ENCODE measurements at places on chromosomes 6 and 20.

- DNase-seq = no peak
These were observed 50.7 kb downstream of the NOX3 start for GRCh38 chr6:155404937-155405336.

DNA sequence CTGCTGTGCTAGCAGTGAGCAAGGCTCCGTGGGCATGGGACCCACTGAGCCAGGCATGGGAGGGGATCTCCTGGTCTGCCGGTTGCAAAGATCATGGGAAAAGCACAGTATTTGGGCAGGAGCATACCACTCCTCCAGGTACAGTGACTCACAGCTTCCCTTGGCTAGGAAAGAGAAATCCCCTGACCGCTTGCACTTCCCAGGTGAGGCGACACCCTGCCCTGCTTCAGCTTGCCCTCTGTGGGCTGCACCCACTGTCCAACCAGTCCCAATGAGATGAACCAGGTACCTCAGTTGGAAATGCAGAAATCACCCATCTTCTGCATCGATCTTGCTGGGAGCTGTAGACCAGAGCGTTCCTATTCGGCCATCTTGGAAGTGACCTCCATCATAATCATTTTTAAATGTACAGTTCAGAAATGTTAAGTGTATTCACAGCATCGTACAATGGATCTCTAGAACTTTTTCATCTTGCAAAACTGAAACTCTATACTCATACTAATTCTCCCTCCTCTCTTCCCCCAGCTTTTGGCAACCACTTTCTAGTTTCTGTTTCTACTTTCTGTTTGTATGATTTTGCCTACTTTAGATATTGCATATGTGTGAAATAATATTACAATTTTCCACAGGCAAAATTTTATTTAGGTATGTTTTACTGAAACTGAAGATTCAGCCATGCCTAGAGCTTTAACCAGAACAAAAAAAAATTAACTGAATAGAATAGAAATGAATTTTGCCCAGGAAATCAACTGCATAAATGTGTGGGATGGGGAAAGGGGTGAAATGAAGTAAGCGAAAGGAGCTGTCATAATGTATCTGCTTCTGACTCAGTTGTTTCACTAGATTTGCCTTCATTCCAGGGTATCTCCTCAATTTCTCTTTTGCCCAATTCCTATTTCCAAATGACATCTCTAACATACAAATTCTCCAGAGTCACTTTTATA lies 100.0 kb downstream of the RWDD2A start:
- DNase-seq = no peak

- no peak for DNase-seq
These were observed 28.9 kb downstream of the CNKSR3 start for GRCh38 chr6:154481521-154482013.

- DNase-seq = no peak
These were observed 3.9 kb downstream of the SYNJ2 start for GRCh38 chr6:157985378-157986155.

DNA sequence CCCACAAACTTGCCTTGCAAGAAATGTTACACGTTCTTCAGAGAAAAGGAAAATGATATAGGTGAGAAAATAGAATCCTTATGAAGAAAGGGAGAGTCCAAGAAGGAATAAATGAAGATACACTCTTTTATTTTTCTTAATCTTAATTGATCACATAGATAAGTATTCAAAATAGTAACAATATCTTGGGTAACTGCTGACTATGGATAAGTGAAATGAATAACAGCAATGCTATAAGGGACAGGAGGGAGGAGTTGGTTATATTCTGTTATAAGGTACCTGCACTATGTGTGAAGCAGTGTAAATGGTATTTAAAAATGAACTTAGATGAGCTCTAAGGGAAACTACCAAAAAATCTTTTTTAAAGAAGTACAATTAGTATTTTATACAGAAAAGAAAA lies 38.3 kb downstream of the RANBP9 start:
- no peak for DNase-seq

GRCh38 chr20:1952737-1953530 lies 40.9 kb downstream of the PDYN start:
- no peak for DNase-seq

- DNase-seq = no peak
These were observed 196.5 kb downstream of the ARHGAP18 start for GRCh38 chr6:129513471-129513870.

- DNase-seq = no peak
These were observed 119.8 kb downstream of the HUS1B start for GRCh38 chr6:537114-537513.

GRCh38 chr20:53929974-53930650 lies 140.3 kb downstream of the BCAS1 start:
- no peak for DNase-seq

GRCh38 chr6:107132330-107132954 lies 17.1 kb upstream of the BEND3 start:
- DNase-seq = no peak

DNA sequence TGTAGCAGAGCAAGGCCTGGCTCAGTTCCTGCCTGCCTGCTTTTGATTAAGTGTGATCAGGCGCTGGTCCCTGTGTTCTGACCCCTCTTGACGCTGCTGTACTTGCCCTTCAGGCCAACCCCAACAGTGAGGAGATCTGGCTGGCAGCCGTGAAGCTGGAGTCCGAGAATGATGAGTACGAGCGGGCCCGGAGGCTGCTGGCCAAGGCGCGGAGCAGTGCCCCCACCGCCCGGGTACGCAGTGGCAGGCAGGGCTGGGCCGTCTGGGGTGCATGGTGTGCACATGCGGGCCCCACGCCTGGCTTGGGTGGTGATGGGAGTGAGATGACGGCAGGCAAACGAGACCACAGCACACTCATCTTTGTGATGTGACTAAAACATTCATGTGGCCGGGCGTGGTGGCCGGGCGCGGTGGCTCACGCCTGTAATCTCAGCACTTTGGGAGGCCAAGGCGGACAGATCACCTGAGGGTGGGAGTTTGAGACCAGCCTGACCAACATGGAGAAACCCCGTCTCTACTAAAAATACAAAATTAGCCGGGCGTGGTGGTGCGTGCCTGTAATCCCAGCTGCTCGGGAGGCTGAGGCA lies 10.1 kb upstream of the C20orf204 start:
- DNase-seq = no peak

DNA sequence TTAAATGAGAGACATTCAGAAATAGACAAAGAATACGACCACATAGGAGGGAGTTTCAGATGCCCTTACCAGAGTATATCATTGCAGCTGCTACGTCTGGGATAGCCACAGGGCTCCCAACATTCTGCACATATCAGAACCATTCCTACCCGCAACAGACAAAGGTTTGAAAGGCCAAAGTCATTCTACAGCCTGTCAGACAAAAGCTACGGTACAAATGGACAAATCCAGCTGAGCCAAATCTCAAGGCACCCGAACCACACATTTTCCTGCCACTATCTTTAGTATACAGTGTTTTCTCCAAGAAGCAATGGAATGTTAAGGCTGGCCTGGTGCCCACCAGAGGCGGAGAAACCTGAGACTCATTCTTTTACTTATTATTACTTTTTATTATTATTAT lies 30.5 kb upstream of the LYRM2 start:
- peak; percentile 70 for DNase-seq

GRCh38 chr20:40309731-40310130 lies 379.3 kb downstream of the MAFB start:
- no peak for DNase-seq

GRCh38 chr6:17501982-17502704 lies 98.0 kb upstream of the FAM8A1 start:
- DNase-seq = no peak

- DNase-seq = no peak
These were observed 62.0 kb upstream of the SMIM29 start for GRCh38 chr6:34310817-34311216.

DNA sequence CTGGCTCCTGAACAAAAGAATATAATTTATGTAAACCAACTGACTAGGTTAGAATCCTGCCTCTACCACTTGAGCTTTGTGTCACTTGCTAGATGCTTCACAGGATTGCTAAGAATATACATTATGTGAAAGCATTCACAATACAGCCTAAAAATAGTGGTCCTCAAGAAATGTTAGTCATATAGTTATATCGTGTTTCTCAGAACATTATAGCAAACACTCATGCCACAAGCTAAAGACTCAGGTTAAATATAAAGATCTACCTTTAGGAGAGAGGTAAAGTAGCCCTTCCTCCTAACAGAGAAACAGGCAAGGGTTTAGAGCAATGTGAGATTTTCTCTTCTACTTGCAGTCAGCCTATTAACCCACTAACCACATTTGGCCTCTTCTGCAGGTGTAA lies 17.8 kb upstream of the ALDH8A1 start:
- no peak for DNase-seq

GRCh38 chr6:164942271-164942670 lies 367.1 kb downstream of the C6orf118 start:
- no peak for DNase-seq

GRCh38 chr6:11368760-11369159 lies 136.3 kb upstream of the NEDD9 start:
- no peak for DNase-seq

- DNase-seq = peak; percentile 6
These were observed 931 bp downstream of the UFL1 start for GRCh38 chr6:96522465-96523009.

- DNase-seq = peak; percentile 48
These were observed 79.8 kb upstream of the CHD6 start for GRCh38 chr20:41697861-41698559.

DNA sequence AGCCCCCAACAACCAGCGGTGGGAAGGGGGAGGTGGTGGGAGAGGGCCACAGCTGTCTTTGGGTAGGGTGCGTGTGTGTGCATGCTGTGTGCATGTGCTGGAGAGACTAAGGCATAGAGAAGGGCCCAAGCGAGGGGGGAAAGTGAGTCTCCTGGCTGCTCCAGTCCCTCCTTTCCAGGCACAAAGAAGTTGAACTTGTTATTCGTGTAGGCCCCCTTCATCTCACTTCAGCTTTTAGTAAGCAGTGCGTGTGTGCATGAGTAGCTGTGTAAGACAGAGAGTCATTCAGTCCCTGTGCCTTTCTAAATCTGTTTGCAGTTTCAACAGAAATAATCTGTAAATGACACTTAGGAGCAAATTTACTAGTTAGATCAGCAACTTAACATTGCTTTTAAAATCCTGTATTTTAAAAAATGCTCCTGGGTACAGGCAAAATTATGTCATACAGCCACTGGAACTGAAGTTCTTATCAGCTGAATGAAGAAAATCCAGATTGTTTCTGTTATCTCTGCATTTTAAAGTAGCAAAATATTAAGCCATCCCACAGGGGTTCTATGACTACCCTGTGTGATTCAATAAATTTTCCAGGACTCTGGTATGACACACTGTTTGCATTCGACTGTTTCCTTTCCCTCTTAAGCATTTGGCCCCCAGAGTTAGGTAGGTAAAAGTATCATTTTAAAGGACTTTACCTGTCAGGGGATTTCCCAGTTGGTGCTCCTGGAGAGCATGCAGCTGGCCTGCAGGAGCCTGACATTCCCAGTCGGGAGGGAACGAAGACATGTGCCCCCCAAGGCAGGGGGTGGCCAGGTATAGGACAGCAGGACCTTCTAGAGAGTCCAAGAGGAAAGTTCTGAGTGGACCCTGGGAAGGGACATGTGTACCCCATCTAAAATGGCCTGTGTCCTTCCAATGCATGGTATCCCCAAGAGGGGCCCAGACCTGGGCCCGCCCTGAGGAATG lies 39.0 kb downstream of the MTRES1 start:
- DNase-seq = no peak

DNA sequence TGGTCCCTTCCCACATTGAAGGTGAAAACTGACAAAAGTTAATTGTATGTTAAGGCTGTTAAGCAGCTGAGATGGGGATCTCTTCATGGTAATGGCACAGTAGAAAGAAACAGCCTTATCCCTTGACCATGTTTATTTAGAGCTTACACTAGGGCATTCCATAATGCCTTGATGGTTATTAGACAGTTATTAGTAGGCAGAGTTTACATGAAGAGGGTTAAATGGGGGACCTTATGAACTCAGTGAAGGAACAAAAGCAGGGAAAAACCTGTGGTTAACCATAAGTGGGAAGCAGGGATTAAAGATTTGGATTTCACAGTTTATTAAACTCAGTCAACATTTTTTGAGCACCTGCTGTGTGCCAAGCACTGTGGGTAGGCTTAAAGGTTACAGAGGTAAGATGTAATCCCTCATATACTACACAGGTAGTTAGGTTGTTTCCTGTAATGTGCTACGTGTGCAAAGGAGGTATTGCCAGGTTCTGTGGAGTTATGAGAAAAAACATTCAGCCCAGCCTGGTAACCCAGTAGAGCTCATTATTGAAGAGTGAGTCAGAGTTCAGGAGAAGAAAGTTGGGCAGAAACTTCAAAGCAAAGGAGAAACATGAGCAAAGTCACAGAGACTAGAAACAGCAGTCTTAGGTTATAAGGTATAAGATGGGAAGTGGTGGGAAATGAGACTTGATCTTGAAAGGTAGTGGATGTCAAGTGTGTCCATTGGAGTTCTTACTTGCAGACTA lies 32.3 kb upstream of the GNRH2 start:
- DNase-seq = peak; percentile 38

GRCh38 chr6:10696655-10697054 lies 1.9 kb downstream of the PAK1IP1 start:
- no peak for DNase-seq

DNA sequence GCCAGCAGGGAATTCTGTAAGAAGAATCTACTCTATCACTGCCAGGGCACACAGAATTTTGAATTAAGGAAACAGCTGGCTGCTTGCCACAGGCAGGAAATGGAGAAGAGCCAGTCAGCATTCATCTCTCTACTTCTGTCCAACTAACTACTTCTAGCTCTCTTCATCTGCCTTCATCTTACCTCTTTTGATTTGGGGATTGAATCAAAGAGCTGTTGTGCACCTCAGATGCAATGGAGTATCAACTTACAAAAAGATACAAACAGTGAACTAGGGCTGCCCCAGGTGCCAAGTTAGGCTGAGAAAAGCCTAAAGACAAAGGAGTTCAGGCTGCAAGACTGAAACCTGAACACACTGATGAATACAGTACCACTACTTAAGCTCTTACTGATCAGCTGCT lies 82.0 kb downstream of the PTPRK start:
- no peak for DNase-seq

GRCh38 chr20:17138237-17138636 lies 88.6 kb upstream of the PCSK2 start:
- DNase-seq = no peak

DNA sequence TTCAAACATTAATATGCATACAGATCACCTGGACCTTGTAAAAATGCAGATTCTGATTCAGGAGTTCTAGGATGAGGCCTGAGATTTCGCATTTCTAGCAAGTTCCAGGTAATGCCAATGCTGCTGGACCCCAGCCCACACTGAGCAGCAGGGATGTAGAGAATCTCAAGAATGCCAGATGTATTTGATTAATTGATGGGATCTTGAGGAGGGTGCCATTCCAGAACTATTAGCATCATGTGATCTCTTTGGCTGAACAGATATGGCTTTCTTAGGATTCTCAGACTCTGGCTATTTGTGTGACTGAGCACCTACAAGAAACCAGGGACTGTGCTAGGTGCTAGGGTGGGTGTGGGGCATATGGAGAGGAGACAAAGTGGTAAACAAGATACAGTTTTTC lies 16.5 kb upstream of the SNX3 start:
- DNase-seq = no peak

GRCh38 chr6:119173249-119174084 lies 95.0 kb upstream of the FAM184A start:
- no peak for DNase-seq

GRCh38 chr6:108497883-108498282 lies 62.8 kb upstream of the FOXO3 start:
- peak; percentile 53 for DNase-seq

- no peak for DNase-seq
These were observed 6.6 kb downstream of the SMPD2 start for GRCh38 chr6:109447087-109447486.

Measured in brain microvascular endothelial cell (primary cell).